ENCODE measurements at places on chromosomes 1 and 21.

- no peak for DNase-seq
Observed at GRCh38 chr1:173426057-173426456, 51.1 kb upstream of the PRDX6 start.

DNA sequence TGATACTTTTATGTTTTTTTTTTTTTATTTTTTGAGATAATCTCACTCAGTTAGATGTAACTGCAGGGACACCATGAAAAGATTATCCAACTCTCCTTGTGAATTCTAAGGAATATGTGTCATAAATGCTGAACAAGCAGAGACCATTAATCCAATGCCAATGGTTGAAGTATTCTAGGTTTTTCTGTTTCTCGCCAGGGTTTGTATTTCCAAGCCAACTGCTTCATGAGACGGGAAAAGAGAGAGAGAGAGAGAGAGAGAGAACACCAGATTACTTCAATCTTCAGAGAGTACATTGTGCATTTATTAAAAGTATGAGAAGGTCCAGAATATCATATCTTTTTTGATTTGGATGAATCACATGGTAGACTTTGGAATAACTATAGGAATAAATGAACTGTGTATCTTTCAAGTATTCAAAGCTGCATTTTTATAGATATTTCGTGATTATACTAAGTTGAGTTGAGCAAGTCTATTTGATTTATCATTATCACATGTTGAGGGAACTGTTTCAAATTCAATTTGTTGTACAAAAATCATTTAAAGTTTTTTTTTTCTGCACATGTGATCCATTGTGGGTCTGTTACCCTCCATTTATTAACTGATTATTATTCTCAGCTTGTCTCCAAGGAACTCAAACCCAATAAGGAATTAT lies 108.4 kb downstream of the PLA2G4A start:
- no peak for DNase-seq

DNA sequence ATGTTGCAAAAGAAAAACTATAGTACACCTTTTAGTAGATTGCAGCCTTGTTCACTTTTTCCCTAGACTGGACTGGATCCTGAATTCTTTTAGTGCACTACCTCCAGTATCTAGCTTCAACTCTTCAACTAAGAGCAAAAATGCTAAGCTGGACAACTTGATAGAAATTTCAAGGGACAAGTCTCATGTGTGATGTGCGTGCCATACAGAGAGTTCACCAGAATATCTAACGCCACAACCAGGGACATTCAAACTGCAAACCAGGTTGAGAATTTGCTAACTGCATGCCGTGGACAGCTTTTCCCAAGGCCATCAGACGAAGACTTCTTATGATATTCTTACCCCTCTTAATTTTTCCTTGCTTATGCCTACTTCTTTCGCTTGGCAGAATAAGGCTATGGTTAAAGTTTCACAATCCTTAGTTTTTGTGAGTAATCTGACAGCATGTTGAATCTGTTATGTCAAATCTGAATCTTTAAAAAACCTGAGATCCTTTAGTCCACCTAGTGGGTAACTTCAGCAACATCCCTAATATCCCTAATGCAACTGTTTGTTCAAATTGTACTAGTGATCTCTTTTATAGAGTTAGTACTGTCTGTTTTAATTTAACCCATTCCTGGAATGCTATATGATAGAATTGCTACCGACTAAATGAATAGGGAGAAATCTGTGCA lies 66.4 kb downstream of the DDAH1 start:
- no peak for DNase-seq

- DNase-seq: no peak
Observed at GRCh38 chr1:119542492-119542946, 35.5 kb downstream of the HSD3B1 start.

GRCh38 chr21:32372755-32373154 lies 20.1 kb downstream of the URB1 start:
- DNase-seq: no peak

DNA sequence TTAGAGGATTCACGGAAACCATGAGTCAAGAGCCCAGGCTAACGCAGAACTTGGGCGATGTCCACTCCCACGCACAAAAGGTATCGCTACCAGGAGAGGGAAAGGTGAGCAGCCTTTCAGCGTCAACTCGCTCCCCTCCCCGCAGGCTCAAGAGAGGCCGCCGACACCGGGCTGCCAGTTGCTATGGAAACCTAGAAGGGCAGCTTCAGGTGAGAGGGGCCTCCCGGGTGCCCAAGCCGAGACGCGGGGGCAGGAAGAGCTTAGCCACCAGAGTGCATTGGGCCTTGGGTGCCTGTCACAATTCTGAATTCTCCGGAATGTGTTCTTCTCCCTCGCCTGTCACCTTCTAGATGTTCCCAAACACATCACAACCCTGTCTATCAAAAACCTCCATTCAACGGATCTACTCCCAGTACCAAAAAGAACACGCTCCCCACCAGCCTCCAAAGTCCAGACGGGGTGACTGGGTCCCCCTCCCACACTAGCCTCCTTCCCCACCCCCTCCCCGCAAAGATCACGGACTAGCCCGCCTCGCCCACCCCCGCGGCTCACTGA lies 694 bp downstream of the MEAF6 start:
- no peak for DNase-seq

DNA sequence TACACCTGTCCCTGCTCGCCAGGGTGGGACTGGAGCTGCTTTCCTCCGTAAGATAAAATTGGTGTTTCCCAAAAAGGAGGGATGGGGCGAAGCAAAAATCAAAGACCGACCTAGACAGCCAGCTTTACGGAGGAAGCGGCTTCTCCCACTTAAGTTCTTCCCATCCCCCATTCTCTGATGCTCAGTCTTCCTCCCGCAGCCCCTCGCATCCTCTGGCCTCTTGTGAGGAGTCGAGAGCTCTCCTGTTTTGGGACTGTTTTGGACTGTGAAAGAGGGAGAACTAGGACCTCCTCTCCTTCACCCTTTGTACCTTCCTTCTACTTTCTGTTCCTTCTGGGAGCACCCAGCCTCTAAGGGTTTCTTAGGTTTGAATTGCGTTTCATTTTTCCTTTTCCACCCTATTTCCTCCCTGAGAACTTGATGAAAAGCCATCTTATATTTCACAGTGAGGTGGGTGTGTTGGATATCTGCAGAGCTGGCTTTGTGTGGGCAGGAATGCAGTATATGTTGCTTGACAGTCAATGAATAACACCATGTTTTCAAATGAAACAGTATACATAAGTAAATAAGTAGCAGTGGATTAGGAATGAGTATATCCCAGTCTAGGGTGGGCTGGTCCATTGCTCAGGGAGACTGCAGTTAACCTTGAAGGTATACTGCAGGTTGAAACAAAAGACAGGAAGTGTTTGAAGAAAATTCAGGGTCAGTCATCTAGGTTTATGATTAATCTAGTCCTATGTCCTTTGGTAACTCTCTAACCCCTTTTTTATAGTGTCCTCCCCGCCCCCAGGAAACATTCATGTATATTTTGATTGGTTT lies 848 bp downstream of the CTTNBP2NL start:
- no peak for DNase-seq

GRCh38 chr1:87650306-87650705 lies 321.6 kb downstream of the LMO4 start:
- no peak for DNase-seq

DNA sequence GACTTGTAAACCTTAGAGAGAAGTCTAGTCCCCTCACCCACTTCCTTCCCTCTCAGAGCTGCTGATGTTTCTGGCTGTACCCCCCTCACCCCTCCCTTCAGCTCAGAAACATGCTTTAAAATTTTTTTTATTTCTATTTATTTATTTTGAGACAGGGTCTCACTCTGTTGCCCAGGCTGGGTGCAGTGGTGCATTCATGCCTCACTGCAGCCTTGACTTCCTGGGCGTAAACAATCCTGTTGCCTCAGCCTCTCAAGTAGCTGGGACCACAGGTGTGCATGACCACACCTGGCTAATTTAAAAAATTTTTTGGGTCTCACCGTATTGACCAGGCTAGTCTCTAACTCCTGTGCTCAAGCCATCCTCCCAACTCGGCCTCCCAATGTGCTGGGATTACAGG lies 2.9 kb upstream of the WNT2B start:
- no peak for DNase-seq

GRCh38 chr1:176773038-176773437 lies 310.1 kb downstream of the PAPPA2 start:
- DNase-seq: no peak

DNA sequence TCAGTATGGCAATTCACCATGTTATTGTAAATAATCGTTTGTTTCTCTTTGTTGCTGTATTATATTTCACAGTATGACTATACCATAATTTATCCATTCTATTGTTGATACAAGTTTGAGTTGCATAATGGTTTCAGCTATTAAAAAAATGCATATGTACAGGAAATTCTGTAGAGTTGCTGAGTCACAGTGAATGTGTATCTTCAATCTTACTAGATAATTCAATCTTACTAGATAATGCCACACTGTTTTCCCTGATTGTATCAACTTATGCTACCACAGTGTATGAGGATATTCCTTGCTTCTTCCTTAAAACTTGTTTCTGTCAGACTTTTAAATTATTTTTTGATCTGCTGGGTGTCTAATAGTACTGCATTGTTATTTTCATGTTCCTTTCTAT lies 3.5 kb upstream of the COA6 start:
- DNase-seq: no peak

DNA sequence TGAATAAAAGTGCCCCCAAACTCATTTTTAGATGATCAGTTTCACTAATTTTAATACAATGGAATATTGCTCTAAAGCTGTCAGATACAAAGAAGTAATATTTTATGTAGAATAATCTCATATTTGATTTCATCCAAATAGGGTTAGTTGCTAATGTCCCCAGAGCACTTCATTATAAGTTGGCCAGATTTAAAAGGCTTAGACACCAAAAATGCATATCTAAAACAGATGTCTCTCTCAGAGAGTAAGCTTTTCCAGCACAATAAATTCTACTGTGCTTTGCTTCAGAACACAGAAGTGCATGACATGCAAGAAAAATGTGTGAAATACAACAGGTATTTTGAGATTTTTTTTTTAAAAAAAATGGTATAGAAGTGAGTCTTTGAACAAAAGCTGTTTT lies 194.2 kb downstream of the LRRIQ3 start:
- DNase-seq: no peak
